ENCODE measurements at places on chromosomes 11 and 22.
A peak's percentile ranks its signal among the peaks of the same experiment; 100 is the strongest.

- no peak for DNase-seq
These were observed 4786.8 kb upstream of the OR11H1 start for GRCh38 chr22:10741210-10741609.

DNA sequence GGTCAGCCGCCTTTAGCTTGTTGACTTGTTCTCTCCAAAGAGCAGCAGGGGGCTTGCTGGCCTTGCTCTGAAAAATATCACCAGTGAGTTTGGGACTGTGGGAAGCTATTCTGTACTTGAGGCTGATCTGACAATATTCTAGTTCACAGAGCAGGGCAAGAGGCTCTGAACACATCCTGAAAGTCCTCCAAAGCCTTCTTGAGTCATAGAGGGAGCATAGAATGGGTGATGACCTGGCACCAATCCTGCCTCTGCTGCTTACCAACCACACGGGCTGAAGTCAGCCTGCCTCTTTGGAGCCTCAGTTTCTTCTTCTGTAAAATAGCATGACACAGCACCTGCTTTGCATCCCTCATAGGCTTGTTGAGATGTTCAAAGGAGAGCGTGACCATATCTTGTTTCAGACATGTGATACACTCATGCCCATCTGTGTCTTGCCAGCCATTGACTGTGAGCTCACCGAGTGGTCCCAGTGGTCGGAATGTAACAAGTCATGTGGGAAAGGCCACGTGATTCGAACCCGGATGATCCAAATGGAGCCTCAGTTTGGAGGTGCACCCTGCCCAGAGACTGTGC is 96.6 kb downstream of the RRAS2 start:
- no peak for DNase-seq

DNA sequence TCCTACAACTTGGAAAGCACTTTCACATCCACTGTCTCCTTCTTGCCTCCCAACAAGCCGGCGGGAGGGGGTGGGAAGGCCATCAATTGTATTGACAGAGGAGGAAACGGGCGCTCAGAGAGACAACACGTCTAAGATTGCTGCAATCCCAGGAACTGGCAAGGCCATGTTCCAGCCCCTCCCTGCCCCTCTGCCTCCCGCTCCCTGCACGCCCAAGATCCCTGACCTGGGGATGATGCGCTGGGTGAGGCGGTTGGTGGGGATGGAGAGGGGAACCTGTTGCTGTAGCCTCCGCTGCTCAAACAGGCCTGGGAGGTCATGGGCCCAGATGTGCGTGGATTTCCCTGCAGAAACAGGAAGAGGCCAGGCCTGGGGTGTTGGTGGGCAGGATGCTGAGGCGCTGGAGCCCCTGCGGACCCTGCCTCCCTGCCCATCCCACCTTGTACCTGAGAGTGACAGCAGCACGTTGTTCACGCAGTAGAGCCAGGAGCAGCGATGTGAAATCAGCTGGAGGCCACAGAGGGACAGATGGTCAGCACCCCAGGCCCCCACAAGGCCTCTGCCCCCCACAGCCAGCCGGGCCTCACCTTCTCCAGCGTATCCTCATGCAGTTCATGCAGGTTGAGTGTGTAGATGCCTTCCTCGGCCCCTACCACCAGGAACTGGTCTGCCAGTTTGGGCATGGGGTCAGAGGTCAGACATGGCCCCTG is 6.8 kb downstream of the MAP4K2 start:
- DNase-seq, result no peak

- no peak for DNase-seq
These were observed 64.3 kb upstream of the ZC3H12C start for GRCh38 chr11:110028921-110029320.

GRCh38 chr11:890794-891540 is 19.6 kb downstream of the CHID1 start:
- DNase-seq, result peak; percentile 85

DNA sequence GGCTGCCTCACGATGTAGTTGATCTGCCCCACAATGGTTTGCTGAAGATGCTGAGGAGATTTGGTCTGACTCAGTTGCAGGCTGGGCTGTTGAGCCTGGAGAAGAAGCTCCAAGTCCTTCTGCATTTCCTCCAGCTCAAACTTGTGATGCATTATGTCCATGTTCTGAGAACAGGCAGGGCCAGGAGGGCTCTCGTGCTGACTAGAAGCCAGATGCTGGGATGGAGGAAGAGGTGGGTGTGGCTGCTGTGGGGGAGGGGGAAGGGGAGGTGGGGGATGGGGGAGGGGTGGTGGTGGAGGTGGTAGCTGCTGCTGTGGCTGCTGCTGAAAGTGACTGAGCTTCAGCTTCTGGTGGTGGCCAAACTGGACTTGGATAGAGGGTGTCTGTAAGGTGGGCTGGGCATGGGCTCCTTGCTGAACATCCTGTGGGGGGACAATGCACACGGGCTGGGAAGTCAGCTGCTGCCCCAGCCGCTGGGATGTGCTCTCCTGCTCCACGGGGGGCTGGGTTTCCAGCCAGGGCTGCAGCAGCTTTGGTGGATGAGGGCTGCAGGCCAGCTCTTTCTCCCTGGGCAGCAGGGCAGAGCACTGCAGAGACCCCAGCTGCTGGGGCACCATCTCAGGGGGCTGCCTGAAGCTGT is 42.1 kb downstream of the TRIM66 start:
- no peak for DNase-seq

DNA sequence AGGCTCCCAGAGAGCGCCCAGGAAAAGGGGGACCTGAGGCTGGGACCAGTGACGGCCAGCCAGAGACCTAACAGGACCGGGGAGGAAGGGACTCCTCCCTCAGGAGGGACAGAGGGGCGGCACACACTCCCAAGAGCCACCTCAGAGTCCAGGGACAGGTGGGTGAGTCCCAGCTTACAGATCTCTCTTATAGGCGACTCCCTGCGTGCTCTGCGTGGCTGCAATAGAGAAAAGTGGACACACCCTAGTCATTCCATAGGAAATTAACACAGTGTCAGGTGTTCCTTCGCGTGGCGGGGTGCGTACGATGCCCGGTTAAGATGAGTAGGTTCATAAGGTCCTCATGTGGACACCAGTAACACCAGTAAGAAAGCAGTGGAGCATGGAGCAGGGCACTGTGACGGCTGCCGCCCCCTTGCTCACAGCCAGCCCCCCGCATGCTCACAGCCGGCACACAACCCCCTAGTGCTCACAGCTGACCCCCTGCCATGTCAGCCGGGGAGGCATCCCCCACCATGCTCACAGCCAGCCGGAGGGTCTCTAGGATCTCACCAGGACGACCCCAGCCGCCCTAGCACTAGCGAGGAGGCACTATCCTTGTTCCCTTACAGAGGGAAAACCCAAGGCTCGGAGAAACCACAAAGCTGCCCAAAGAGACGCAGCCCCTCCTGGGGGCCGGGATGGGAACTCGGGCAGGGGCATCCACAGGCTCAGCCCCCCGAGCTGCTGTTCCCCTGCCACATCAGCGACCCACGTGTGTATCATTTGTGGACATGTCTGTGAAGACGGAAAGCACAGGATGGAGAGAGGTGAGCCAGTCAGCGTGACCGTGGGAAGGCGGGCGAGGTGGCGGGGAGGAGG is 426.8 kb downstream of the TBC1D22A start:
- DNase-seq, result no peak

- DNase-seq, result no peak
These were observed 40.2 kb upstream of the EED start for GRCh38 chr11:86204356-86204755.

DNA sequence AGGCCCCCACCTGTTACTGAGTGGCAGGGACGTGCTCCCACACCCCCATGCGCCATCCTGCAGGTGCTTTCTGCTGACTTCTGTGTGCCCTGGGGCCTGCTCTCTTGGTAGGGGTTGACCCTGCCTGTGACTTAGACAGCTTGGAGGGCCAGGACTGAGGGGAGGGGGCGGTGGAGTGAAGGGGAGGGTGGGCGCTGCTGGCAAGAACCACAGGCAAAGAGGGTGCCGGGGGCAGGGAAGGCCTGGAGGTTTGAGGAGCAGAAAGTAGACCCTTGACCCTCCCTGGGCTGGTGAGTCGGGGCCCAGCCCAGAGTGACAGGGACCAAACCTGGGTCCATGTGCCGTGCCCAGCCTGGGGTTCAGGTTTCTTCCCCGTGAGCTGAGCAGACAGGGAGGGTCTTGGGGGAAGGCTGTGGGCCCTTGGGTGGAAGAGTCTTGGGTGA is 17.8 kb downstream of the KCNQ1 start:
- DNase-seq, result no peak

- peak; percentile 54 for DNase-seq
These were observed 14.5 kb upstream of the RPS19BP1 start for GRCh38 chr22:39546889-39547586.

DNA sequence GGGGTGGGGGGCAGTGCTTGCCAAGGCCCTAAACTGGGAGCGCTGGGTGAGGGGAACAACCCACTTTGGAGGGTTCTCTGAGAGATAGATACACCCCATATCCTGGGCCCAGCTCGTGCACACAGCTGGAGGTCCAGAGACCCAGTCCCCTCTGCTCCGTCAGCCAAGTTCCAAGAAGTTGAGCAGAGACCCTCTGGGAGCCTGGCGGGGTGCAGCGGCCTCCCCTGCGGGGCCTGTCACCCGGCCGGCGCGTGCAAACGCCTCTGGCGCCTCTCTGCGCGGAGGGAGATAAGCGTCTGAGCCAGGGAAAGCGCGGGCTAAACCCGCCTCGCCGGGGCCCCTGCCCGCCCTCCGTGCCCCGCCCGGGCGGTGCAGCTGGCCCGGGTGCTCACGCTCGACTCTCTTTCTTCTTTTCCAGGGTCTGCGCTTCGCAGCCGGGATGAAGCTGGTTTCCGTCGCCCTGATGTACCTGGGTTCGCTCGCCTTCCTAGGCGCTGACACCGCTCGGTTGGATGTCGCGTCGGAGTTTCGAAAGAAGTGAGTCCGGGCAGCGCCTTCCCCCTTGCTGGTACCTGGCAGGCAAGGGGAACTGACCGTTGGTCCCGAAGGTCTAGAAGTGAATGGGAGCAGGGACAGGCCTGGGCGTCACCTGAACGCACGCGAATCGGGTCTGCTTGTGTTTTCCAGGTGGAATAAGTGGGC is 540 bp downstream of the ADM start:
- peak; percentile 34 for DNase-seq

- DNase-seq, result no peak
These were observed 111.5 kb upstream of the E2F8 start for GRCh38 chr11:19352072-19352770.

DNA sequence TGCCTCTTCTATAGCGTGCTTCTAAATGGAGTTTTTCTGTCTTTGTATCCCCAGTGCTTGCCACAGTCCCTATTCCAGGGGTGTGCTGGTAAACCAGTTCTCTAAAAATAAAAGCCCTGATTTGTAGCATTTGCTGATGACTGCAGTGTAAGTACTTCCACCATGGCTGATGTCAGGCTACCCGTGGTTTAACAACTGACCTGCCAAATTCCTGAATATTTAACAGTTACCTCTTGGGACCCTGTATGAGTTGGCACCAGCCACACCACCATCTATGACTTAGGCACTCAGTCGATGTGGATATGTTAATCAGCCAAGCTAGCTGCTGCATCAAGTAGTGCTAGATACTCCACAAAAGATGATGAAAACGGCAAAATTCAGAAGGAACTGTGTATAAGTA is 94.0 kb upstream of the MTNR1B start:
- no peak for DNase-seq

DNA sequence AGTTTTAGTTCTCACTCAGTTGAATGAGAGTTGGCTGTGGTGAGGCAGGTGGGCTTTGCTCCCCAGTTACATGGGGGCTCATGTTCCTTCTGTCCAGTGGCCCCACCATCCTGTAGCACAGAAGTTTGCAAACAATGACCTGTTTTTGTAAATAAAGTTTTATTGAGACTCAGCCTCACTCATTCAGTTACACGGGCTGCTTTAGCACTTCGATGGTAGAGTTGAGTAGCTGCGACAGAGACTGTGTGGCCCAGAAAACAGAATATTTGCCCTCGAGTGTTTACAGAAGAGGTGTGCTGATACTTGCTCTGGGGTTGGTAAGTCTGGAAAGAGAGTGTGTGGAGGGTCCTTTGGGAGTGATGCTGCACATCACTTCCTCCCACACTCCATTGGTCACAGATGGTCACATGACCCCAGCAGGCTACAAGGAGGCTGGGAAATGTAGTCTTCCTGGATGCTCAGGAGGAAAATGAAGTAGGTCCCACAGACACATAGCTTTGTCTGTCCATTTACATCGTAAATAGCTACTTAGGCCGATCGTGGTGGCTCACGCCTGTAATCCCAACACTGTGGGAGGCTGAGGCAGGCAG is 34.6 kb downstream of the IFT27 start:
- no peak for DNase-seq

GRCh38 chr11:66845143-66845875 is 2.1 kb downstream of the RCE1 start:
- DNase-seq, result no peak

DNA sequence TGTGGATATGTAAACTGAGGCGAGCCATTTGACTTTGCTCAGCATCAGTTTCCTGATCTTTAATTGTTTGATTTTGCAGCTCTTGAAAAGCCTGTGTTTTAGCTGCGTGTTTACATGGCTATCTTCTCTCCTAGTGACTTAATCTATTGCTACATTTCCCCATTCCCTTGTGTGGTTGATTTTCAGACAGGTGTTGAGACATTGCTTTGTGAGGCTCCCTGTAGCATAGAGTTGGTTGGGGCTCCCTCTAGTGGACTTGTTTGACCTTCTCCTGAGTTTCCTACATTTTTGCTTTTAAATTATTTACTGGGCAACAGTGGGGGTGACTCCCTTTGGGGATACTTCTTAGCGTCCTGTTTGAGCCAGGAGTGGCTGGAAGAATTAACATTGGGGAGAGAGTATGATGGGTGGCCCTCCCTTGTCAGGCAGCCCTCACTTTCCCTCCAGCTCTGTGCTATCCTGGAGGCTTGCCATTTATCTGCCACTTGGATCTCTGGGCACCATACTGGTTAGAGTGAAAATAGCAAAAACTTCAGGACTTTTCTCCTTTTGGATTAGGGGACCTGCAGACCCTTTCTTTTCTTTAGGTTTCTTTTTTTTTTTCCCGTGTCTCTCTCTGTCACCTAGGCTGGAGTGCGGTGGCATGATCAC is 9.2 kb upstream of the CBL start:
- peak; percentile 93 for DNase-seq

- DNase-seq, result no peak
These were observed 67.7 kb downstream of the TBC1D22A start for GRCh38 chr22:46829941-46830715.

DNA sequence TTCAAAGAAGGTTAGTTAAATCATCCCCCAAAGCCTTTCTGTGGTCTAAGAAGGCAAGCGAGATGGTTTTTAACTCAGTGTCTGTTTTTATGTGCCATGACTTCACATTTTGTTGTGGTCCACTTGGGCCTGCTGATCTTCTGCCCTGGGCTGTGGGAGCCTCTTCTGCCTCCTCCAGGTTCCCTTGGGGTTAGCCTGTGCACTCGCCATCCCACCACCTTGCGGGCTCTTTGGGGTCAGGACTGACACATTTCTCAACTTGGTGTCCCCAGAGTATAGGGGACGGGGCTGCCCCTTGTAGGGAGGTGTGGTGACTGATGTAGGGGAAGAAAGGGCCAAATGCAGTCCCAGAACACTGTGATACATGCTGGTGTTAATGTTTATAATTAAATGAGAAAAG is 207.0 kb downstream of the TBC1D22A start:
- DNase-seq, result no peak
